ENCODE measurements at places on chromosomes 5 and 9. TPM values are rescaled to one million over a fixed set of nuclear protein-coding genes. Genes with fewer than 3 reads are reported as not detected.

DNA sequence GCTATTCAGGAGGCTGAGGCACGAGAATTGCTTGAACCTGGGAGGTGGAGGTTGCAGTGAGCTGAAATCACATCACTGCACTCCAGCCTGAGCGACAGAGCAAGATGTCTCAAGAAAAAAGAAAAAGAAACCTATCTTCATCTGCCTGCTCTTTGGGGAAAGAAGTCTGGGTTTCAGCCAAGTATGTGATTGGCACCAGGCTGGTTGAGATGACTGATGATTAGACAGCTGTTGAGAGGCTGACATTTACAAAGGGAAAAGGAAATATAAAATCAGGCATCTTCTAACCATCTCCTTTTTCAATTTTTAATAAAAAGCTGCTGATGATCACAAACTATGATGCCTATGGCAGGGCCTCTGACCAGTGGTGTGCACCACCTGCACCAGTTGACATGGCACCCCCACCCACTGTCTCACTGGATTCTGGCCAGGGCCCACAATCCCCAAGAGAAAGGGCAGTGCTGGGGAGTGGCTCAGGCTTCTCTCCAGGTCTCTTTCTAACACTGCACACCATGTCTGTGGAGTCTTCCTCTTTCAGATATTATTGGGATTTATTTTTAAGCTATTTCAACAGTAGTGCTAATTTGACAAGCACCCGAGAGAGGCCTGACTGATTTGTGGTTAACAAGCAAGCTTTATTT lies 17.2 kb upstream of the C5orf15 start:
- H3K27ac ChIP-seq = no peak overlapping the region
- no peak overlapping the region for H3K4me3 ChIP-seq
- peaks cover 7% of the 10 kb centered on the region for H3K4me1 ChIP-seq

DNA sequence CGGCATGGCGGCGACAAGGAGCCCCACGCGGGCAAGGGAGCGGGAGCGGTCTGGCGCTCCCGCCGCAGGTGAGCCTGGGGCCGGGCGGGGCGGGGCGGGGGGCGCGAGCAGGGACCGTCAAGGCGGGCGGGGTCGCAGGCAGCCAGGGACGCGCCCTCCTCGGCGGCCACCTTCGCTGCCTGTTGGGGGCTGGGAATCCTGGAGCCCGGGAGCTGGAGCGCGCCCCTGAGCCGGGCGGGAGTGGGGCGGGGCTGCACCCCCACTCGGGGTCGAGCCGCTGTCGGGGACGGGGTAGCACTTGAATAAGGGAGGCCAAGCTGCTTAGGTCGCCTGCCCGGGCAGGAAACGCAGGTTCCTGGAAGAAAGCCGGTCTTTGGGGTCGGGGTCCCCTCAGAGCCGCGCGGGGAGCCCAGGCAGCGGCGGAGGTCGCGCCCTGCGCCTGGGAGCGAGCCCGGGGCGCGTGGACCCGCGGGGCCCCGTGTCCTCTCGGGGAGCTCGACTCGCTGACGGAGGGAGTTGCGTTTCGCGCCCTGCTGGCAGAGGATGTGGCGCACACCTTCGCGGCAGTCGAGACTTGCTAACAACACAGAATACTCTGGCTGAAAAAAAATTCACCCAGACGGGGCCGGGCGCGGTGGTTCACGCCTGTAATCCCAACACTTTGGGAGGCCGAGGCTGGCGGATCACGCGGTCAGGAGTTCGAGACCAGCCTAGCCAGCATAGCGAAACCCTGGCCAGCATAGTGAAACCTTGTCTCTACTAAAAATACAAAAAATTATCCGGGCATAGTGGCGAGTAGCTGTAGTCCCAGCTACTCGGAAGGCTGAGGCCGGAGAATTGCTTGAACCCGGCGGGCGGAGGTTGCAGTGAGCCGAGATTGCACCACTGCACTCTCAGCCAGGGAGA lies 552 bp downstream of the OTULINL start:
- H3K36me3 ChIP-seq = no peaks in the 10 kb centered on the region
- no peak overlapping the region for H3K27ac ChIP-seq
- H3K4me1 ChIP-seq = peaks cover 32% of the 10 kb centered on the region

- peaks cover 36% of the 10 kb centered on the region for H3K4me1 ChIP-seq
- no peak overlapping the region for H3K27ac ChIP-seq
- no peaks in the 10 kb centered on the region for H3K36me3 ChIP-seq
- H3K4me3 ChIP-seq = no peak overlapping the region
- peak; percentile 33 for DNase-seq
- H3K27me3 ChIP-seq = no peaks in the 10 kb centered on the region
Measured at GRCh38 chr9:130766021-130766926, 68.8 kb upstream of the ABL1 start.

GRCh38 chr5:161803-162110 lies 29.5 kb upstream of the LRRC14B start:
- no peaks in the 10 kb centered on the region for H3K36me3 ChIP-seq
- H3K27ac ChIP-seq = no peak overlapping the region
- H3K4me1 ChIP-seq = no peaks in the 10 kb centered on the region
- peaks cover 14% of the 10 kb centered on the region for H3K27me3 ChIP-seq

DNA sequence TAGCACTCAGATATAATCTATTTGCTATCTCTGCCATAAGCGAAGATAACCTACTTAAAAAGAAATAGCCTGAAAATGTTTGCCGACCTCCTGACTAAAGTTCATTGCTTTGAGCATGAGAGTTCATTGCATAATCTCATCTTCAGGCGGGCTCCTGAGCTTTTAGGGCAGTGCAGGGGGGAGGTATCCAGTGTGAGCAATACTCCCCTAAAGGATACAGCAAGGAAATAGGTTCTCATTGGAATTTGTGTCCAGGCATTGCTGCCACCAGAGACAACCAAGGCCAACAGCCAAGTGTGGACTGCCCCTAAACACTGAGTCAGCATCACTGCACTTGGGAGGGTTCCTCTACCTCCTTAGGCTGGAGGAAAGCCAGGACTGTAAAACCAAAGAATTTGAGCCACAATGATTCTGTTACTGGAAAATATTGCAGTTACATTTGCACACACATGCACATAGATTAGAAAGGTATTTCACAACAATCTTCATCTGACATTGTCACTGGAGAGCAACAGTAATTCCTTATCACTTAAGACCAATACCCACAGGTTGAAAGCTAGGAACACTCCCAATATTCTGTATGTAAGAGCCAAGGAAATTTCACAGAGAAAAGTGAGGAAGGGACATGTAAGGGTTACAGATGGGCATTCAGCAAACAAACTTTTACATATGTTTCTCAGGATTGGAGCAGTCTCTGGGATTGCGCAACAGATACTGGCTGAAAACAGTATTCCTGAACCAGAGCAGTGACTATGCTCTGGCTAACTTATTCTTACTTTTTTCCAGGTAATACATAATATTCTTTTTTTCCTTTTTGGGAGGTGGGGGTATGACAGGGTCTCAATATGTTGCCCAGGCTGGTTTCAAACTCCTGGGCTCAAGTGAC lies 98.6 kb upstream of the TLE1 start:
- no peaks in the 10 kb centered on the region for H3K4me1 ChIP-seq
- no peaks in the 10 kb centered on the region for H3K36me3 ChIP-seq
- no peaks in the 10 kb centered on the region for H3K27me3 ChIP-seq
- H3K4me3 ChIP-seq = no peak overlapping the region

DNA sequence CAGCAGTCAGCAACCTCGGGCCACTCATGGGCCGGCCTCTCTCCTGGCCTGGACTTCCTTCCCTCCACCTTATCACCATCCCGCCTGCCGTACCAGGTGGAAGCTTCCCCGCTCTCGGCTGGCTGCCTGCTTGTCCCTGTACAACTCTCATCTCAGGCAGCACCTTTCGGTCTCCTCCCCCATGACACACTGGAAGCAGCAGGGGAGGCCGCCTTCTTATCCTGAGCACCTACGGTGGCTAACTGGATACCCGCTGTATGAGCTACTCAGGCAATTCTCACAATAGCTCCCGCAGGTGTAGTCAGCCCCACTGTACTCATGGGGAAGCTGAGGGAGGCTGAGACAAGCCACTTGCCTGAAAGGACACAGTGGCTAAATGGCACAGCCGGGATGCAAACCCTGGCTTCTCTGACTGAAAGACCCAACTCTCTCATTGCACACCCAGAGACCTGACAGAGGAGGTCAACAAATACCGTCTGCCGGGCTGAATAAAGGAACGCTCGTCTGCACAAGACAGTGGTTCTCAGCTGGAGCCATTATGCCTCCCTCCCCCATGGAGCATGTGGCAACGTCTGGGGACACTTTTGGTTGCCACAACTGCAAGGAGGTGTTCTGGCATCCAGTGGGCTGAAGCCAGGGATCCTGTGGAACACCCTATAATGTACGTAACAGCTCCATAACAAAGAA lies 9.6 kb downstream of the STK10 start:
- peaks cover 86% of the 10 kb centered on the region for H3K4me1 ChIP-seq
- peak overlapping the region; percentile 73 for H3K4me3 ChIP-seq
- no peaks in the 10 kb centered on the region for H3K27me3 ChIP-seq
- peak overlapping the region; percentile 99 for H3K27ac ChIP-seq

- no peaks in the 10 kb centered on the region for H3K27me3 ChIP-seq
- H3K4me3 ChIP-seq = no peak overlapping the region
- H3K27ac ChIP-seq = no peak overlapping the region
Measured at GRCh38 chr5:169641253-169641652, 4.2 kb downstream of the DOCK2 start.

DNA sequence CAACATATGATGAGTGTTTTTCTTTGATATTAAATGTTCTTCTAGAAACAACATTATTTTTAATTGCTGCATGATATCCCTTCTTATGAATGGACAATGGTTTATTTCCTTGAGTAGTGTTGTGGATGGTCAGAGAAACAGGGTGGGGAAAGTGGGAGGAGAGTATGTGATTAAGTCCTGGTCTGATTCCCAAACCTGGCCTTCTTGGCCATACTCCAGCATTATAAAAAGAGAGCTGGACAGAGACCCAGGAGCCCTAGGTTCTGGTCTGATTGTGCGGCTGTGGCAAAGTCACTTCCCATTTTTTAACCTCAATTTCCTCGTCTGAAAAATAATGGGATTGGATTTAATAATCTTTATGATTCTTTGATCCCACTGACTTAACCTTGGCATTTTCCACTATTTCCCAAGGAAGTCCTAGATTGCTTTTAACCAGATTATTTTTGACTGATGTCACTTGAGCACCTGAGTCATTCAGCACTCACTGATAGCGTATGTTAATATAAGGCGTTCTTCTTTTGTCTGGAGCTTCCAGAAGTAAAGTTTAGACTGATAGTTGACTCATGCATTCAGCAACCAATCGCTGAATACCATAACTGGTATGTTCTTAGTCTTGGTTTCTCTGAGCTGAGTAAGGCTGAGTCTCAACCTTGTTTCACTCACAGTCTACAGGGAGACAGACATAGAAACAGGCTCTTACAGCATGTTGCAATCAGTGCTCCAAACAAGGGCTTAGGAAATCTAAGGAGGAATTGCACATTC lies 26.2 kb downstream of the OSMR start:
- no peaks in the 10 kb centered on the region for H3K4me1 ChIP-seq
- no peak overlapping the region for H3K27ac ChIP-seq
- DNase-seq = no peak
- H3K27me3 ChIP-seq = peaks cover 23% of the 10 kb centered on the region
- H3K4me3 ChIP-seq = no peak overlapping the region

- DNase-seq = no peak
- no peak overlapping the region for H3K4me3 ChIP-seq
- peaks cover 7% of the 10 kb centered on the region for H3K36me3 ChIP-seq
- H3K27me3 ChIP-seq = no peaks in the 10 kb centered on the region
Measured at GRCh38 chr5:16579142-16579847, 37.5 kb downstream of the RETREG1 start.

The C5orf52 gene
- total RNA-seq = not detected

- H3K36me3 ChIP-seq = peaks cover 64% of the 10 kb centered on the region
- DNase-seq = peak; percentile 91
- H3K4me3 ChIP-seq = peak overlapping the region; percentile 96
Measured at GRCh38 chr9:83978992-83979811, 813 bp downstream of the HNRNPK start.

- H3K4me1 ChIP-seq = no peaks in the 10 kb centered on the region
- H3K36me3 ChIP-seq = no peaks in the 10 kb centered on the region
- no peak overlapping the region for H3K27ac ChIP-seq
- H3K4me3 ChIP-seq = no peak overlapping the region
- no peak for DNase-seq
- H3K27me3 ChIP-seq = peaks cover 9% of the 10 kb centered on the region
Measured at GRCh38 chr9:69857131-69857530, 36.5 kb downstream of the CFAP95 start.

- H3K36me3 ChIP-seq = no peaks in the 10 kb centered on the region
- H3K27me3 ChIP-seq = peaks cover 15% of the 10 kb centered on the region
- H3K27ac ChIP-seq = no peak overlapping the region
- DNase-seq = no peak
- no peak overlapping the region for H3K4me3 ChIP-seq
- H3K4me1 ChIP-seq = no peaks in the 10 kb centered on the region
Measured at GRCh38 chr9:99326112-99326916, 104.2 kb downstream of the SEC61B start.

The FAM240B gene
- total RNA-seq = not detected

- H3K4me3 ChIP-seq = no peak overlapping the region
- H3K27me3 ChIP-seq = peaks cover 7% of the 10 kb centered on the region
- H3K36me3 ChIP-seq = no peaks in the 10 kb centered on the region
- no peak for DNase-seq
- H3K27ac ChIP-seq = no peak overlapping the region
Measured at GRCh38 chr5:158898185-158899177, 201.2 kb downstream of the EBF1 start.

- H3K36me3 ChIP-seq = no peaks in the 10 kb centered on the region
- H3K4me3 ChIP-seq = no peak overlapping the region
- no peaks in the 10 kb centered on the region for H3K27me3 ChIP-seq
- no peaks in the 10 kb centered on the region for H3K4me1 ChIP-seq
Measured at GRCh38 chr5:12901696-12902095, 997.5 kb upstream of the CTNND2 start.

DNA sequence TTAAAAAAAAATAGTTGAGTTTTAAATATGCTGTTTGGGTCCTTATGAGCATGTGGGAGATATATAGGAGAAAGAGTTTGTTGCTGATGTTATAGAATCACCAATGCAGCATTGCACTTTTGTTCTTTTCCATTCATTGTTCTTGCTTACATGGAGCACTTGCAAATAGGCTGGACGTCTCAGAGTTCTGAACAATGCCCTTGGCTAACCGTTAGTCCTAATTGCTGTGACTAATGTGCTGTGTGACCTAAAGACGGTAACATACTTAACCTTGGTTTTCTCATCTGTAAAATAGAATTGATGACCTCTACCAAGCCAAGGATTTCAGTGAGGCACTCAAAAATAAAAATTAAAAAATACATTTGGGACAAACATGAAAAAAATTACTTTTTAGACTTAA lies 29.8 kb downstream of the PIK3R1 start:
- H3K4me1 ChIP-seq = peaks cover 79% of the 10 kb centered on the region
- H3K27me3 ChIP-seq = no peaks in the 10 kb centered on the region
- H3K27ac ChIP-seq = no peak overlapping the region
- DNase-seq = no peak
- H3K4me3 ChIP-seq = no peak overlapping the region
- peaks cover 6% of the 10 kb centered on the region for H3K36me3 ChIP-seq

The PPP3R2 gene
- total RNA-seq = not detected

The WNT8A gene
- not detected for total RNA-seq
